Activated CD4-positive, alpha-beta T cell treated with anti-CD3 and anti-CD28 coated beads, Interleukin-2, amount 50 U/mL, for 48 hours (primary cell): ENCODE measurements at places on chromosomes 11 and 22.

DNA sequence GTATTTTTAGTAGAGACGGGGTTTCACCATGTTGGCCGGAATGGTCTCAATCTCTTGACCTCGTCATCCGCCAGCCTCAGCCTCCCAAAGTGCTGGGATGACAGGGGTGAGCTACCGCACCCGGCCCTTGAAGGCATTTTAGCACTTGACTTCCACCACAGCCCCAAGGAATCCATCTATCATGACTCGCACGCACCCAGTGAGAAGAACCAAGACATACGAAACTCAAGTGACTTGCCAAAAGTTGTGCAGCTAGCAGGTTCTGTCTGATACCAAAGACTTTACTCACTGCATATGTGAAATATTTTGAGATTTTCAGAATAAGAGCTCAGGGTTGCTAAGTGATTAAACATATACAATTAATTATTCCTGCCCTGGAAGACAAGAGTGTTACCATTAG is 21.0 kb downstream of the FLI1 start:
- no peak for DNase-seq

GRCh38 chr11:90100431-90100830 is 14.7 kb downstream of the UBTFL1 start:
- DNase-seq = no peak

DNA sequence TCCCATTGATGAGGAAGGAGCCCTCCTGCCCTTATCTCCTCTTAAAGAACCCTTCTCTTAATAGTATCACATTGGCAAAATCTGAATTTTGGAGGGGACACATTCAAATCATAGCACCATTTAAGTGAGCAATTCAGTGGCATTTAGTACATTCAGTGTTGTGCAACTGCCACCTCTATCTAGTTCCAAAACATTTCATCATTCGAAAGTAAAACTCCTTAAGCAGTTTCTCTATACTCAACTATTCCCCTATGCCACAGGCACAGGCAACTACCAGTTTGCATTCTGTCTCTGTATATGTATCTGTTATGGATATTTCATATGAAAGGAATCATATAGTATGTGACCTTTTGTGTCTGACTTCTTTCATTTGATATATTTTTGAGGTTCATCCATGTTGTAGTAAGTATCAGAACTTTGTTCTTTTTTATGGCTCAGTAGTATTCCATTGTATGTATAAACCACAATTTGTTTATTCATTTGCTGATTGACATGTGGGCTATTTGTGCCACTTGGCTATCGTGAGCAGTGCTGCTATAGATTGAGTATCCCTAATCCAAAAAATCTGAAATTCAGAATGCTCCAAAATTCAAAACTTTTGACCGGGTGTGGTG is 22.9 kb downstream of the FAR1 start:
- DNase-seq = no peak

GRCh38 chr22:48741540-48741939 is 1086.1 kb downstream of the BRD1 start:
- DNase-seq = no peak

DNA sequence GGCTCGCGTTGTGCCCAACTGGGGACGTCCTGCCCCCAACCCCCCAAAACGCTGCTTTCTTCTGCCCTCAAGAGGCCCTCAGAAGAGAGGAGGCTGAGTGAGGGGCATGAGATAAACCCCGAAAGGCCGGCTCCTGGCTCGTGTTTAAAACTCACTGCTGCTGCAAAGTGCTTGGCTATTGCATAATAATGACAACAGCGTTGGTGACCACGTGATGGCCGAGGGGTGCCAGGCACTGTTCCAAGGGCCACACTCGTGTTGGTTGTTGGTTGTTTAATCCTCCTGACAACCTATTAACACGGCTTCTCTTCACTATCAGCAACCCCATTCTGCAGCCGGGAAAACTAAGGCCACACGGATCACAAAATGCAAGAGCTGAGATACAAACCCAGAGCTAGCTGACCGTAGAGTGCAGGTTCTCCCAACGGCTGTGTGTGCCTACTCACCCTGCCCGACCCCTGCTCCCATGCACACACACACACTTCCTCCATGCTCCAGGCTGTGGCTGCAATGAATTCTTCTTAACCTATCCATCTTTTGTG is 51.0 kb downstream of the ANO1 start:
- no peak for DNase-seq

DNA sequence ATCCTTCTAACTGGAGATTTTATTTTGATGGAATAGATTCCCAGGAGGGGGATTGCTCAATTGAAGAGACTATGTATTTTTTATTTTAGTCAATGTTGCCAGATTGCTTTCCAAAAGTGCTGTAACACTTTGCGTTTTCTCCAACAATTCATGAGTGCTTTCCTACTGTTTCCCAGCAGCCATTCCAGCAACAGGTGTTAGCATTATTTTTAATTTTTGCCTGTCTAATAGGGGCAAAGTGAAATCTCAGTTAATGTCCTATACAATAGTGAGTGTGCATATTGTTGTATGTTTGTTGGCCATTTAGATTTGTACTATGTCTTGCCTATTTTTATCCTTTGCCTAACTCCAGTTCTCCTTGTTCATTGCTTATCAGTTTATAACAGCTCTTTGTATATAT is 12.1 kb upstream of the CACNG2 start:
- no peak for DNase-seq

- no peak for DNase-seq
These were observed 56.7 kb downstream of the APIP start for GRCh38 chr11:34859496-34859895.

- no peak for DNase-seq
These were observed 31.3 kb downstream of the SERPINH1 start for GRCh38 chr11:75593286-75593915.

- peak; percentile 52 for DNase-seq
These were observed 45.7 kb downstream of the TXN2 start for GRCh38 chr22:36435516-36436415.

- DNase-seq = no peak
These were observed 780 bp upstream of the TMEM218 start for GRCh38 chr11:125112208-125112604.

DNA sequence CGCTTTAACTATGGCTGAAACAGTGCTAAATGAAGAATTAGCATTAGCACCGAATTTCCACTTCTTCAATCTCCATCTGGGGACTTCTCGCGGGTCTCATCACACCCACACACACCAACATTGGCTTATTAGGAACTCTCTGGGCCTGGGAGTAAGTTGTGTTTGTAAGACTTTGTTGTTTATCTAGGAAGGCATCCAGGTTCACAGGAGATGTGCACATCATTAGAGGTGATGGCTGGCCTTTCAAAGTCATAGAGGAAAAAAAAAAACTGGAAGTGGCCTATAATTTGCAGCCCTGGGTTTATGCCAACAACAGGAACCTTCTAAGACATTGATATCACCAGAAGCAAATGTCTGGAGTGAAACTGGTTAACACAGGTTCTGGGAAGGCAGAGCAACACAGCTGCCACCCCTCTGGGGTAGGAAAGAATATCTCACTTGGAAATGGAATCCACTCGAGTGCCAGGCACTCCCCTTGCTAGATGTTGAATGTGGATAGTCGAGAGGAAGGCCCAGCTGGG is 84.5 kb downstream of the TRAF6 start:
- no peak for DNase-seq

GRCh38 chr11:79931692-79932091 is 490.9 kb upstream of the TENM4 start:
- DNase-seq = no peak

GRCh38 chr11:92154611-92155010 is 70.0 kb upstream of the FAT3 start:
- DNase-seq = no peak

- no peak for DNase-seq
These were observed 123.8 kb upstream of the SORL1-AS1 start for GRCh38 chr11:121576531-121576930.

- no peak for DNase-seq
These were observed 62.6 kb upstream of the WNT7B start for GRCh38 chr22:46039535-46039934.

- no peak for DNase-seq
These were observed 612.2 kb downstream of the CNTN5 start for GRCh38 chr11:99632969-99633368.

DNA sequence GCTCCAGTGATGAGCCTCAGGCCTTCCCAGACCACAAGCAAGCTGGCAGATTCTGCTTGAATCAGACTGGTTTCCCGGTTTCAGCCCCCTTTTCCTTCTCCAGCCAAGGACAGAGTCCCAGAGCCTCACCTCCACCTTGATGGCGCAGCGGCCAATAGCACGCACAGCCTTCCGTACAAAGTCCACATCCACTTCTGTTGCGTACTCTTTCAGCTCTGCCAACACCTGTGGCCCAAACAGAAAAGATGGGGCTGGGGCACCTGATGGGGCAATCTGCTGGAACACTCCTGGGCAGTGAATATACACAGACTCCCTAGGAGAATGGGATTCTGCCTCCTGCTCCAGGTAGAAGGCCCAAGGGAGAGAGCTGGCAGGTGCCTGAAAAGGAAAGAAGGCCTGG is 35.5 kb upstream of the RASL10A start:
- no peak for DNase-seq

- DNase-seq = no peak
These were observed 28.0 kb downstream of the ARHGAP1 start for GRCh38 chr11:46672381-46672839.

GRCh38 chr11:8831861-8832260 is 79.1 kb upstream of the AKIP1 start:
- no peak for DNase-seq

DNA sequence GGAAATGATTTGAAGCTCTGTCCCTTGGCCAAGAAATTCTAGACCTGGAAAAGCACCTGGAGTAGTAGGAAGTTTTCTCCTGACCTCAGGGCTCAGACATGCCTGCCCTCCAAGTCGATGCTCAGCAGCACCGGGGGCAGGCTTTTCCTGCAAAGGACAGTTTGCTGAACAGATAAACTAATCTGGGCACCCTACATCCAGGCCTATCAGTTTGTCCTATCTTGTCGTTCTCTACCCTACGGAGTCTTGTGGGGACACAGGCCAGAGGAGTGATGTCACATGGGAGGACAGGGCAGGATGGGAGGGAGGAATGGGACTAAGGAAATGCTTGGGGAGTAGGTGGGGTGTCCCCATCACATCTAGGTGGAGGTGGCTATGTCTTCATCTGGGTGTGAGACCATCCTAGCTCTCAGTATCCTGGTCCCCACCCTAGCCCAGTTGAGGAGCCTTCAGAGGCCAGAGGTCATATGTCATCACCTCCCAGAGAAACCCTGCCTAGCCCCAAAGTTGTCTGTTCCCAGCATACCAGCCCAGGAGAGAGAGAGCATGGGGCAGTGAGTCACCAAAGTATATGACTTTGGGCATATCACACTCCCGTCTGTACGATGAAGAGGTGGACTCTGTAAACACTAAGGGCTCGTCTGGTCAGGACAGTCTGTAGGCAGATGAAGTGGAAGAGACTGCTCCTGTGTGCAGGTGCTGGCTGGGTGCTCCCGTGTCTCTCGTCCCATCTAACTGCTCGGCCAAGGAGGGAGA is 18.1 kb upstream of the FCHSD2 start:
- no peak for DNase-seq

DNA sequence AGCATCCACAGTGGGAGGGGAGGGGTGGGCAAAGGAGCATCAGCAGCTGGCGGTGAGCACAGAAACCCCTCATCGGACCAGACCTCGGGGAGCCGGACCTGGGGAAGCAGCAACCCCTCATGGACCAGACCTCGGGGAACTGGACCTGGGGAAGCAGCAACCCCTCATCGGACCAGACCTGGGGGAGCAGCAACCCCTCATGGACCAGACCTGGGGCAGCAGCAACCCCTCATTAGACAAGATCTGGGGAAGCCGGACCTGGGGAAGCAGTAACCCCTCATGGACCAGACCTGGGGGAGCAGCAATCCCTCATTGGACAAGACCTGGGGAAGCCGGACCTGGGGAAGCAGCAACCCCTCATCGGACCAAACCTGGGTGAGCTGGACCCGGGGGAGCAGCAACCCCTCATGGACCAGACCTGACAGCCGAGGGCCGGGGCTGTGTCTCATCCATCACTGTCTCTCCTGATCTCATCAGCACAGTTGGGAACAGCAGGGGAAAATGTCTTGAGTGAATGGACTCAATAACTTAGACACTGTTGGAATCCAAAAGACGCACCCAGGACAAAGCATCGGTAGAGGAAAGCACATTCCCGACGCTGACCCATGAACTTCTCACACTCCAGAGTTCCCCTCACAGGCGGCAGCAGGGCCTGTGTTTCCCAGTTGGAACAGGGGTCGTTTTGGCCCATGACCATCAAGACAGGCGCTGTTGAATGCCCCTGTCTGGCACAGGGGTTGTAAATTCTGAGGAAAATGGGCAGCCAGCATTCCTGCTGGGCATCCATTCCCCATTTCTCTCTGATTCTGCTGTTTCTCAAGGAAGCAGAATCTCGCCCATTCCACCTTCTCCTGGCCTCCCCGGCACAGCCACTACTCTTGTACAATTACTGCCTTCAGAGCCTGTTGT is 1494.6 kb downstream of the TBC1D22A start:
- no peak for DNase-seq

DNA sequence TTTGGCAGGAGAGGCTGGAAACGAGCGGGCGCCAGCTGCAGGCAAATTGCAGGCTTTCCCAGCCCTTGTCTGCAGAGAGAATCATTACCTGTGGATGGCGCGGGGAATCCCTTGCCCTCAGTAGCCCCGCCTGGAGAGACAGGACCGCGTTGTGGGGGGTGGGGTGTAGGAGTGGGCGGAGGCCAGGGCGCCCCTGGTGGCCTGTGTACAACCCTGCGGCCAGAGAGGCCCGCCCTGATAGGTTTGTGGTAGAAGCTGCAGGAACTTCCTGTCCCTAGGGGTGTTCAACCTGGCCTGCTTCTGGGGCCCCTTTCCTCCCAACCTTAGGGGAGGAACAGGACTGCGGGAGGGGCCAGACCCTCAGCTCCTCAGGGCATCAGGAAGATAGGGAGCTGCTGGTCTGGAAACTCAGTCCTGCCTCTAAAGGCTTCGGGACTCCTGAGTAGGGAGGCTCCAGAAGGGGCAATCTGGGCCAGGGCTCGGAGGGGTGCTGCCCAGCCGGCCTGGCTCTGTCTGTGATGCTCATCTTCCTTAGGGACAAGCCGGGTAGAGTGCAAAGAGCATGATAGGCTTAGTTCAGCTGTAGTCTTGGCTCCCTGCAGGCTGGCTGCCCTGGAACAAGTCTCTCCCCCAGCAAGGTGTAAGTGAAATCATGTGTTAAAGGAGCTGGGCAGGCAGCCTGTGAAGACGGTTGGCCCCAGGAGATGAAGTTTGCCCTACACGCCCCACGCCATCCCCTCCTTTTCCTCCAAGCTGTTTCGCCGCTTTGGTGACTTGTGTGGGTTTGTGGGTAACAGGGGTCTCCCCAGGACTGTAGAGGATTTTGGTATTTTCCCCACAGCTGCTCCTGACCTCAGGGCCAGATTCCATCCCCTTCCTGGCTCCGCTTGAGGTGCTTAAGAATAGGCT is 24.1 kb upstream of the SUSD2 start:
- DNase-seq = peak; percentile 82

DNA sequence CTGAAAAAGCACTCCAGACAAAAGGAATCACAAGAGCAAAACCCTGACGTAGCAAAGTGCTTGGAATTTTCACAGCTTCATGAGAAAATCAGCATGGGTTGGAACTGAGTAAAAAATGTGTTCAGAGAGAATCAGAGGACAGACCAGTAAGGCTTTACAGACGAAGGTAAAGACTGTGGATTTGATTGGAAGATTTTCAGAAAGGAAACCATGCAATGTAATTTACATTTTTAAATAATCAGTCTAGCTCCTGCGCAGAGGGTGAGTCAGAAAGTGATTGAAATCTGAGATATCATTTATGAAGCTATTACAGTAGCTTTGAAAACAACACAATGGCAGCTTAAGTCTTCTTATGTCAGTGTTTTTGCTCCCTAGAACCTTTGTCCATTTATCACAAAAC is 1122.3 kb downstream of the LRRC4C start:
- no peak for DNase-seq

- peak; percentile 12 for DNase-seq
These were observed at the start of gene DLG2 for GRCh38 chr11:85627332-85627997. DLG2 (minus strand) TSS chr11:85627344.

- no peak for DNase-seq
These were observed 65.2 kb downstream of the CSTPP1 start for GRCh38 chr11:47001781-47002181.
